ENCODE measurements at places on chromosomes 16 and 17.

GRCh38 chr17:32443827-32444300, 446 bp upstream of the PSMD11 start:
- DNase-seq: no peak

- DNase-seq: no peak
Measured at GRCh38 chr16:47204736-47205504, 61.2 kb upstream of the NETO2 start.

DNA sequence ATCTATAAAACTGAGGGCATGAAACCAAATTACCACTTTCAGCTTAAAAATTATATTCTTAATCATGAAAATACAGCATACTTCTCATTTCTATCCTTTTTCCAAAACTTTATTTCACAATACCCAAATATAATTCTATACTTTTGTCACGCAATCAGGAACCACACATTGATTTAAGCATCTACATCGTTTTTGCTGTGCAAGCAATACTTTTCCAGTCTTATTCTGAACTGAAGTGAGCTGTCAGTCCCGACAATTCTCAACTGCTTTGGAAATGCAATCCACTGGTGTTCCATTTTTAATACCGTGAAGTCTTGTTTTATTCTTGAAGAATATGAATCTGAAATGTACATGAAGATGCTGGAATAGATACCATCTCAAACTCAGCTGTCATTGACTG, 60.1 kb upstream of the NOL11 start:
- DNase-seq: no peak

DNA sequence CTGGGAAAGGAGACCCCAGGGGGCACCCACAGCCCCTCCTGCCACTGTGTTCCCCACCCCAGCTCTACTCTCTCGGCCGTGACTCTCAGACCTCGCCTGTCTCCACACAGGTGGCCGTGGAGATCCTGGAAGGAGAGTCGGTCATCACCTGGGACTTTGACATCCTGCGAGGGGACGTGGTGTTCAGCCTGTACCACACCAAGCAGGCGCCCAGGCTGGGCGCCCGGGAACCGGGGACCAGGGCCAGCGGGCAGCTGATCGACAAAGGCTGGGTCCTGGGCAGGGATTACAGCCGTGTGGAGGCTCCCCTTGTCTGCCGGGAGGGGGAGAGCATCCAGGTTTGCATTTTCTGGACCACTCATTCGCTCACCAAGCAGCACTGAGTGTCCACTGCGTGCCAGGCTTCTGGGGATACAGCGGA, 25.4 kb downstream of the NAGPA start:
- DNase-seq: no peak

DNA sequence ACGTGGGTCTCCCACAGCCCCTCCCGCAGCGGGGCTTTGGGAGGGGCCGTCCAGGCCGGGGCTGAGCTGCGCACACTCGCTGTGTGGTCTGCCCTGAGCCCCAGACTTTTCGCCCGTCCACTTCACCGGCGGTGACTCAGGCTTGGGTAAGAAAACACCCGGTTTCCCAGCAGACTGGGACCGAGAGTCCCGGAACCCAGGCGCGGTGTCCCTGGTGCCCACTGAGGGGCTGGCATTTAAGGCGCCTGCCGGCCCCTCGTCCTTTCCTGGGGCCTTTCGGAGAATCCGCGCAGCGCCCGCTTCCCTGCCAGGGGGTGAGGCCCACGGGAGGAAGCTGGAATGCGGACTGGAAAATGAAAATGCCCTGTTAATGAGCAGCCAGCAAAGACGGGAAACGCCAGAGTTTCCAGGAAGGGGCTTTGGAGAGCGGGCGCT, 100.3 kb downstream of the C16orf95 start:
- no peak for DNase-seq

DNA sequence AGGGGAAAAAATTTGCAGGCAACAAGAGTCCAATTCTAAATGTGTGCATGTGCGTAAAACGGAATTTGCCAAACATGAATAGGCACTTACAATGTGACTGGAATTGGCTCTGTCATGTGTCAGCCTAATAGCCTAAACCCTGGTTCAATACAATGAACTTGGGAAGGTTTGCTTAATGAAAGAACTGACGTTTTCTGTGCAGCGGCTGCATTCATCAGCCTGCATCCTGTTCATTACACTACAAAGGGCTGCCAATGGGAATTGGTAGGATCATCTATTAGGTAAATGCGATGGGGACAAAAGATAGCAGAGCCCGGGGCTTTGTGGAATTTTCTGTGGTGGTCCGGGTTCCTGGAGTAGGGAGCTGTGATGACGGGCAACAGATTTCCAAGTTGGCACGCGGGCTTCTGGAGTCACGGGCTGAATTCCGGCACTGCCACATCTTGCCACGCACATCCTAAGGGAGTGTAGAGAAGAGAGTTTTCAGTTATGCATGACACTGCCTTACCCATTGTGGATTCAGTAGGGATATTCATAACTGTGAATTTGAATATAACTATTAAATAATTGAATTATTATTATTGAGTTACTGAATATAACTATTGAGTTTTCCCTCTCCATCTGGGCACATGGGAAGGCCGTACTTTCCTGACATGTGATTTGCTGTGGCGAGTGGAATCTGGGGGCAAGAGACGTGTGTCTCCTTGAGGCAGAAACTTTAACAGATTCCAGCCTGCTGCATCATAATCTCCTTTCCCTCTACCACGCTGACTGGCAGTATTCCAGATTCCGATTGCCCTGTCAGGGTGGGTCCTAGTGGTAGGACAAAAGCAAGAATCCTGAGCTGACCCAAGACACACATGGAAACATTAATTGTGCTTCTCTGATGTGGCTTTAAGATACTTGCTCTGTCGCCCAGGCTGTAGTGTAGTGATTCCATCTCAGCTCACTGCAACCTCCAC, 565.6 kb downstream of the WWOX start:
- DNase-seq: no peak

DNA sequence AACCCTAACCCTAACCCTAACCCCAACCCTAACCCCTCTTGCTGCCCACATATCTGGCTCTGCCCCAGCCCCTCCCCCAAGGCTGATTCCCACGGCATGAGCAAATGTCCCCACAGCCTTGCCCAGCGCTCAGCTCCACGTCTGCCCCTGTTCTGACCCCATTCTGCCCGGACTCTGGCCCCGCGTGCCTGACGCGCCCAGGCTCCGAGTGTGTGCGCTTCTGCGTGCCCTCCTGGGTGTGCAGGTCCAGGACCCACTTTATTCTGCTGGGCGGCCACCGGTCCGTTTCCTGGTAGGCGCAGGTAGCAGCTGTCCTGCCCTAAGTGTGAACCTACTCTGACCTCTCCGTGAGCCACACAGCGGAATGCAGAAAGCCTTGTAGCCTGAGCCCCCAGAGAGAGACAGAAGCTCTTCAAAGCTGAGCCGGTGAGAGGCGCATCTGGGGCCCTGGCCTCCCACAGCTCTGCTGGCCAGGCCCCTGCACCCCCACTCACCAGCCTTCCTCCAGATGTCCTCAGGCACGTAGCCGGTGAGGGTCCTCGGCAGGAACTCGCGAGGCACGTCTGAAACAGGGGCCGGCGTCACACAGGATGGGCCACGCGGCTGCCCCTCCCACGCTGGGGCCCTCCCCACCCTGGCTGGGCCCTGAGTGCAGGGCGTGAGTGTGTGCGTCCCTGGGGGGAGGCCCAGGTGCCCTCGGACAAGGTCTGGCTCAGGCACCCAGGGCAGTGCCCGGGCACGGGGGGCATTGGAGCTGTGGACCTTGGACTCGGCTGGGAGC, 14.0 kb upstream of the PABPN1L start:
- no peak for DNase-seq
